ENCODE measurements at places on chromosomes 1 and 21. TPM values are rescaled to one million over a fixed set of nuclear protein-coding genes. Genes with fewer than 3 reads are reported as not detected.

Gene GNAT2
- not detected for total RNA-seq

Gene EXO5
- total RNA-seq: 5.2 TPM

Gene DENND2C
- total RNA-seq: 0.84 TPM

Gene DAB1
- not detected for total RNA-seq

Gene SPATA17
- 17.2 TPM for total RNA-seq

Gene UBE2U
- not detected for total RNA-seq

Gene LCE1F
- not detected for total RNA-seq

Gene NR0B2
- total RNA-seq: not detected

Gene PCBP3
- not detected for total RNA-seq

Gene GJB3
- 0.58 TPM for total RNA-seq

Gene FMO5
- total RNA-seq: 0.30 TPM

Gene PLA2G2C
- not detected for total RNA-seq

Gene NBPF26
- total RNA-seq: 7.2 TPM

Gene TRIM67
- total RNA-seq: 1.3 TPM

Gene GUCA2A
- not detected for total RNA-seq

Gene PADI1
- total RNA-seq: 7.2 TPM

Gene SRGAP2C
- total RNA-seq: 8.6 TPM

Gene C1orf185
- total RNA-seq: not detected

Gene ZBTB8A
- 3.4 TPM for total RNA-seq

Gene HFM1
- 0.14 TPM for total RNA-seq

Gene ALX3
- total RNA-seq: not detected

Gene FCRL2
- not detected for total RNA-seq

Gene PADI2
- 0.20 TPM for total RNA-seq

Data from Caki2 (cell line).